ENCODE measurements at places on chromosomes 1 and 21.
A peak's percentile ranks its signal among the peaks of the same experiment; 100 is the strongest.

DNA sequence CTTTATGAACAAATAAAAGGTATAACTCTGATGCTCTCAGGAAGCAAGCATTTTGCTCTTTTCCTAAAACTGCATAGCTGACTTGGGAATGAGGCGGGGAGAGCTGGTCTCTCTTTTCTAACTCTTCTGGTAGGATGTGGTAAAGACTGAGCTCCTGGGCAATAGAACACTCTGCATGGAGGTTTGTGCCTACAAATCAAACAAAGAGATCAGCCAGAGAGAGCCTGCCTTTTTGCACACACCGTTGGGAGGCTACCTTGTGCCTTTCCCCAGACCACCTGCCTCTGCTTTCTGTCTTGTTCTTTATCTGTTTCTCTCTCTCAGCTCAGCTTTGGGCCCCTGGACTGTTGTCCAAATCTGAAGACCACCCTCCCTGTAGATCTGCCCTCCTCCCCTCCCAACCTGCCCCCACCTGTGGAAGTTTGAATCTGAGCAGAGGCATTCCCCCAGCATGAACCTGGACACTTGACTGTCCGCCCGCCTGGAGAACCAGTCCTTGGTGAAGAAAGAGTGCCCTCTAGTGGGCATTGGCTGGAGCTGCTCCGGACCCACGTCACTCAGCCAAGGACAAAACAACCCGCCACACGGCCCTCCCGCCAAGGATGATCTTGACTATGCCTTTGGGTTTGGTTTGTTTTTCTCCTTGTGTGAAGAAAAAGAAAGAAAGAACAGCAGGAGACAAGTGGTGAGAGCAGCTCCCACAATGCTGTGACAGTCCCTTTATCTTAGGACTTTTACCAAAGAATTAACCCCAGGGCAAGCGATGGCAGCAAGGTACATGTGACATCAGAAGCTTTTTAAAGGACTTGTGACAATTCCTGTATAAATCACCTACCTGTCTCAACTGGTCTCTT, 228.2 kb downstream of the PBX1 start:
- DNase-seq = peak; percentile 48

- DNase-seq = no peak
Observed at GRCh38 chr1:44380666-44381177, 24.3 kb upstream of the RNF220 start.

- no peak for DNase-seq
Observed at GRCh38 chr1:181263444-181263843, 174.9 kb downstream of the IER5 start.

DNA sequence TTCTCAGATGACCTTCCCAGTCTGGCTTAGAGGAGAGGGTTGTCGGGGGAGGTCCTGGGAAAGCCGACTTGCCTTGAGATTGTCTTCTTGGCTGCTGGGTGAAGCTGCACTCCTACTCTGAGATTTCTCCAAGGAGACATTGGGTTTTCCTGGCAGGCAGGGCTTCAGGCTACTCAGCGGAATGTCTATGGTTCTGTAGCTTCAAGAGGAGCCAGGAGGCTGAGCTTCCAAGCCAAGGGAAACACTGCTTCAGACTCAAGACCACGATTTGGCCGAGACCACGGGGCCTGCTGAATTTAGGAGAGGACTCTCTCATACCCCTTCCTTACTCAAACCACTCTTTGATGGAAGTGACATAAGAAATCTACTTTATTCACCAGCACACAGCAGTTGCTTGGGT, 67.8 kb downstream of the NTMT2 start:
- no peak for DNase-seq
